ENCODE measurements at places on chromosomes 1 and 21. TPM values are rescaled to one million over a fixed set of nuclear protein-coding genes. Genes with fewer than 3 reads are reported as not detected.

The PAPPA2 gene
- not detected for total RNA-seq

The GPR3 gene
- total RNA-seq: 4.7 TPM

The SMIM12 gene
- 47.2 TPM for total RNA-seq

The RUNX3 gene
- total RNA-seq: 3.7 TPM

The ROR1 gene
- 22.6 TPM for total RNA-seq

The PEAR1 gene
- 10.3 TPM for total RNA-seq

GRCh38 chr1:24897263-24898151 lies 32.6 kb downstream of the RUNX3 start:
- DNase-seq: no peak

The PTGER3 gene
- total RNA-seq: 0.11 TPM

GRCh38 chr1:116853680-116854402 lies 55.9 kb upstream of the PTGFRN start:
- DNase-seq: peak; percentile 97

- DNase-seq: no peak
Observed at GRCh38 chr1:23644555-23644866, 47.1 kb upstream of the RPL11 start.

DNA sequence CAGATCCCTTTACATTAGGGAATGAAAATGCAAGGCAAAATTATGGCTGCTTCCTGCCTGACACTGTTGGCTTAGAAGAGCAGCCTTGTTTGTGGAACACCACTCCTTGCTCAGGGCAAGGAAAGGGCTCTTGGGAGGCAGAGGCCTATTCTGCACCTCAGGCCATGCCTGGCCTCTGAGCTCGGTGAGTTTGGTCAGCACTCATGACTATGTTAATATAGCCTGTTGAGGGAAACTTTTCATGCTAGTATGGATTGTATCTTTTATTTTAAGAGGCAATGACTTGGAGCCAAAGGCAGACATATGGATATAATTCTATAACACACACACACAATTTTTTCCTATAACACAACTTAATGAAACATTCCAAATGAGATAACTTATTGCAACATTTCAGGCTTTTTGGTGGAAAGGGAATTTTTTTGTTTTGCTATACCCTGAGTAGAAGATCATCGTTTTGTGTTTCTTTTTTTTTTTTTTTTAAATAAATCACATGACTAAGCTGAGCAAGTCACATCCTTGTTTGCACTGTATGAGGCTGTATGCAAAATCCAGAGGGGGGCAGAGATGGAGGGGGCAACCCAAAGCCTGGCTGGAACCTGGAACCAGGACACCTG lies 5.6 kb upstream of the YRDC start:
- DNase-seq: no peak

DNA sequence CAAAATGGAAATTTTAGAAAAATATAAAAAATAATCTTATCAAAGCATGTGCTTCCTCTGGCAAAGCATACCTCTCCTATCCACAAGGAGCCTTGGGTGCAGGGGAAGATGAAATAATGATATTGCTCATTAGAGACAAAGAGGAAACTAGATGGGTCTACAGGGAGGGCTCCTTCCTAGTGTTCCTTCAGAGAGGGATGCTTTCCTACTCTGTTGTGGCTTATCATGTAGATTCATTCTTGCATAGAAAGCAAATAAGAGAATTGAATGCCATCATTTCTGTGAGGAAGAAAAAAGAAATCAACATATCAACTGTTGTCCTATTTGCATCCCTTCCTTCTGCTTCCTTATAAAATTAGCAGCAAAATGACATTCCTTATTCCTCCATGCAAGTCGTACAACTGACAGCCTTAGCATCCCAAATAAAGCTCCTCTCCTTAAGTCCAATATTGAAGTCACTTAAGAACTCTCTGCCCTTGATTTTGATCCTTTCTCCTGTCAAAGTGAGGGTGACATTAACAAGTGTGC lies 543.9 kb upstream of the PLXNA2 start:
- DNase-seq: no peak

- DNase-seq: no peak
Observed at GRCh38 chr1:101407505-101408211, 170.8 kb downstream of the S1PR1 start.

DNA sequence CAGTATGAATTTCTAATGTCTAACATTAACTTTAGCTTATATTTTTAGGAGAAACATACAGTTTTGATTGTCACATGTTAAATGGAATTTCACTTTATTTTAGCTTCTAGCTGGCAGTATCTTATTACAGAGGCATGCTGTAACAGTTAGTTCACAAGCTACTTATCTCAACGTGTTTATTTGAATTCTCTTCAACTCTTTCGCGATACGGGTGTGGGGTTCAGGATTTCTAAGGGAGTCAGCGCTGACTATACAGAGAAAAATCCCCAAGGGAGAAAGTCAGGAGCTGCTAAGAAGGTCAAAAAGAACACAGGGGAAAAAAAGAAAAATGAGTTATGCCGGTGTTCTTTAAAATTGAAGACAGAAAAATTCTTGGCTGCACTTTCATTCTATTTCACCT lies 296.2 kb downstream of the VAV3 start:
- no peak for DNase-seq

The ADAMTS4 gene
- 0.52 TPM for total RNA-seq

DNA sequence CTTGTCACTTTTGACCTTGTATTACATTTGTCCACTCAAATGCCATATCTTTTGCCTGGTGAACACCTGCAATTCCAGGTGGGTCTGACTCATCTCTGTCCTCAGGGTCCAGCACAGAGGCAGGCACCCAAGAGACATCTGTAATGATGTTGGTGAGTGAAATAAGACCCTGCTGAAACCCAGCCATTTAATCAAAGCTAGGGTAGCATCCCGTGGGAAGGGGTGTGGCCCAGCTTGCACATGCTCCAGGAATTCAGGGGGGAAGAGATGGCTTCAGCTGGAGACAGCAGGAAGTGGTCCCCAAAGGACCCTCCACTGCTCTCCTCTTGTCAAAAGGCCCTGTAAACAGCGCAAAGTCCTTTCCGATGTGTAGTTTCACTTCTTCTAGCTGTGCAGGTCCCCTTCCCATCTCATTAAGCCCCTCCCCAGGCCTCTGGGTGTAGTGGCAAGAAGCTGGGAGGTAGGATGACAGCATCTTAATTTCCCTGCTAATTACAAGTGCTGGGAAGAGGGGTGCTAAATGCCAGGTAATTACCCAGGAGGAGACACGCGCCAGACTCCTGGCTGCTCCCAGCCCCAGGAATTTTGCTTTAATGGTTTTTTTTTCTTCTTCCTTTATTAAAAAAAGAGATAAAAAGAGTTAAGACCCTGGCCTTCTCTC lies 54.4 kb upstream of the TRABD2B start:
- DNase-seq: no peak

GRCh38 chr1:99675292-99675691 lies 29.4 kb downstream of the PALMD start:
- no peak for DNase-seq

- peak; percentile 76 for DNase-seq
Observed at GRCh38 chr1:161119092-161119903, 1.4 kb downstream of the NIT1 start.

DNA sequence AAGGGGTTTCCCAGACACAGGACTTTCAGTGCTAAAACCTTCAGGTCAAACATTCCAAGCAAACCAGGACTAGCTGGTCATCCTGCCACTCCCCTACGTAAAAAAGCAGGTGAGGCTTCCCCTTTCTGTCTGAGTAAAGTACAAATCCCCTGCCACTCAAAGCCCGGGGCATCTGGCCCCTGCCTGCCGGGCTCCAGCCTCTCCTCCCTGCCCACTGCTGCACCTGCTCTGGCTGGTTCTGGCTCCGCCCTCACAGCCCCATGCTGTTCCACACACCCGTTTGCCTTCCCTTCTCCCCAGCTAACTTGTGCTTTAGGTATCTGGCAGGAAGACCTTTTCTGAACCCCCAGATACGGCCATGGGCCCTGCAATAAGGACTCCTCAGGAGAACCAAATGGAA lies 23.3 kb upstream of the S100A7 start:
- DNase-seq: peak; percentile 38

GRCh38 chr1:57683037-57683942 lies 259.4 kb upstream of the DAB1 start:
- DNase-seq: no peak

DNA sequence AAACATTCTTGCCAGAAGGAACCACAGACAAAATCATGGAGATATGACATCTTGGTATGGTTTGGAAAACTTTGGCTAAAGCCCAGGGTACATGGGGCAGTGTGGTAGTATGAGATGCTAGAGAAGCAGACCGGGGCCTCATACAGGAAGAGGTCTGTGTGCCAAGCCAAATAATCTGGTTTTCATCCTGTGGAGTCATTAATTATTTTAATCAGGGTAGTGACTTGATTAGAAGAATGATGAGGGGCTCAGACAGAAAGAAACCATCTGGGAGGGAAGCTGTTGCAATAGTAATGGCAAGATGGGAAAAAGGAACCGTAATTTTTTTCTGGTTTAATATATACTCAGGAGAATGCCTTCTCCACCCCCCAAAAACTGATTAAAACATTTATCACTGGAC lies 318.0 kb downstream of the BRINP2 start:
- DNase-seq: no peak

GRCh38 chr1:93608187-93609109 lies 73.2 kb downstream of the BCAR3 start:
- no peak for DNase-seq

GRCh38 chr1:9294910-9295636 lies 2.4 kb downstream of the SPSB1 start:
- peak; percentile 31 for DNase-seq

GRCh38 chr21:44886113-44887075 lies 12.9 kb upstream of the PTTG1IP start:
- DNase-seq: no peak

GRCh38 chr1:47555306-47555705 lies 117.5 kb downstream of the FOXD2 start:
- no peak for DNase-seq

DNA sequence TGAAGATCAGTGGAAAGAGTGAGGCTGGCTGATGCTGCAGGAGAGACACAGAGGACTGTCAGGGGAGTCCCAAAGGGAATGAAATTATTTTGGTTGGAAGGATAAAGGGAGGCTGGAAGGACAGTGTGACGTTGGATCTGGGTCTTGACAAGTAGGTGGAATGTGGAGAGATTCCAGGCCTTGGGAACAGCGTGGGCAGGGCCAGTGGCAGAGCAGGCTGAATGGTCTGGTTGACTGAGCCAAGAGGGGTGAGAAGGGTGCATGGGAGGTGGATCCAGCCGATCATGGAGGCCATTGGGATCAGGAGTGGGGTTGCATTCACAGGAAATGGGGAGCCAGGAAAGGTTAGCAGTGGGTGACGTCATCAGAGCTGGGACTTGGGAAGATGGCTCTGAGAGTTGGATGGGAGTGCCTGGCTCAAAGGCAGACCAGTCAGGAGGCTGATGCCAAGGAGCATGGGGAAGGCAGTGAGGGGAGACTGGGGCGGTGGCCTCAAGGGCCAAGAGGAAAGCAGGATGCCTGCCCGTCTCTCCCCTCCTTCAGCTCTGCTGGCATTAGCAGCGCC lies 146.2 kb upstream of the VAMP3 start:
- no peak for DNase-seq

DNA sequence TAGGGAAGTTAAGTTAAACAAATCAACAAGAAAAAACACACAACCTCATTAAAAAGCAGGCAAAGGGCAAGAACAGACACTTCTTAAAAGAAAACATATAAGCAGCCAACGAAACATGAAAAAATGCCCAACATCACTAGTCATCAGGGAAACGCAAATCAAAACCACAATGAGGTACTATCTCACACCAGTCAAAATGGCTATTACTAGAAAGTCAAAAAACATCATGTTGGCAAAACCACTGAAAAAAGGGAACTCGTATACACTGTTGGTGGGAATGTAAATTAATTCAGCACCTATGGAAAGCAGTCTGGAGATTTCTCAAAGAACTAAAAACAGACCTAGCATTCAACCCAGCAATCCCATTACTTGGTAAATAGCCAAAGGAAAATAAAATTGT lies 51.1 kb downstream of the HSF2BP start:
- DNase-seq: peak; percentile 51

- DNase-seq: no peak
Observed at GRCh38 chr21:30541764-30542163, at the start of gene KRTAP19-6. KRTAP19-6 (minus strand) TSS chr21:30541864; CDS start chr21:30541833, 31 bp downstream.

The TMEM269 gene
- not detected for total RNA-seq

The NLRP3 gene
- 0.40 TPM for total RNA-seq

The LMO4 gene
- total RNA-seq: 41.5 TPM

The TSPEAR gene
- 3.2 TPM for total RNA-seq

DNA sequence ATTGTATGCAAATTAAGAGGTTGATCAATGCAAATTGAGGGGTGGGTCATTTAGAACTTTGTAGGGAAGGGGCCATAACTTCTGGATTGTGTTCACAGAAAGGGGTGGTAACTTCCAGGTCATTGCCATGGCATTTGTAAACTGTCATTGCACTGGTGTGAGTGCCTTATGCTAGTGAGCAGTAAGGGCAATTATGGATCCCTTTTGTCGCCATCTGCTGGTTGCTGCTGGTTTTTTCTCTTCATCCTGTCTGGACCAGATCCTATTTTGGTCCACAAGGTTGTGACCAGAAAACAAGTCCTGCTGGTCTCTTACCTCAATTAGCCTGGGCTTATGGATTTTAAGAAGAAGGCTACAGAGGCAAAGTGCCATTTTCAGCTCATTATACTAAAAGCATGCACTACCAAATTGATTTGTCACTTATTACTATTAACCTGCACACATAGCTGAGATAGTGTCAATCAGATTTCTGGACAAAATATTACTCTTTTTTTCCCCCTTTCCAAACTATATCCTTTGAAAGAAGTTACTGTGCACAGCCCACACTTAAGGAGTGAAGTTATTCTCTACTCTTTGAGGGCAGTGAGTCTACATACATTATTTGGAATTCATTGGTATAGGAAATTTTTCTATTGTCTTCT lies 196.2 kb downstream of the ZC3H11B start:
- DNase-seq: peak; percentile 91

The NBPF12 gene
- 8.9 TPM for total RNA-seq

GRCh38 chr1:169316556-169316955 lies 51.0 kb downstream of the NME7 start:
- peak; percentile 13 for DNase-seq

- peak; percentile 43 for DNase-seq
Observed at GRCh38 chr1:119141020-119141424, 569 bp upstream of the WARS2 start.

DNA sequence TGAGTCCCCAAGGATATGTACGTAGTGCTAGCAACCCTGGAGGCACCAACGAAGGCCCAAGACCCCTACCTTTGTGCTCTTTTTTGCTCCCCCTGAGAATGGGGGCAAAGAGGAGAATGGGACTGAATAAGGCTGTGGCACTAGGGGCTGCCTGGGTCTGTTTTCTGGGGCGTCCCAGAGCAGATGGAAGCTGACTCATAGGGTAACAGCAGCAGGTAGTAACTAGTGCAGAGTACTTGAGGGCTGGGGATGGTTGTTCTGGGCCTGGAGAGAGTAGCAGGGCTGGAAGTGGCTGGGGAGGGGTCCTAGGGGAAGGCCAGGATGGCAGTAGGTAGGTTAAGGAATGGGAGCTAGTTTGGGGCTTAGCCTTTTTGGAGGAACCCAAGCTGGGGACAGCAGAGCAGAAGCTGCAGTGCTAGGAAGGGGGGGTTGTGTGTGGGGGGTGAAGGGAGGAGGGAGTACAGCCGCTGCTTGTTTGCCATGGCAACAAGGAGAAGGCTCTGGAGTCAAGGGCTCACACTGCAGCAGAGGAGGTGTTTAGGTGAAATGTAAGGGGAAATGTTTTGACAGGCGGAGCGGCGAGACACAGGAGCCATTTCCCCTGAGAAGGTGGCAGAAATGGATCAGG lies 1.8 kb downstream of the NCDN start:
- no peak for DNase-seq
